ENCODE measurements at places on chromosomes 13 and 19.
A peak's percentile ranks its signal among the peaks of the same experiment; 100 is the strongest.

GRCh38 chr19:1503089-1503924 is 9.5 kb downstream of the ADAMTSL5 start:
- DNase-seq, result no peak
- peaks cover 25% of the 10 kb centered on the region for H3K4me1 ChIP-seq
- no peaks in the 10 kb centered on the region for H3K36me3 ChIP-seq
- no peak overlapping the region for H3K4me3 ChIP-seq

DNA sequence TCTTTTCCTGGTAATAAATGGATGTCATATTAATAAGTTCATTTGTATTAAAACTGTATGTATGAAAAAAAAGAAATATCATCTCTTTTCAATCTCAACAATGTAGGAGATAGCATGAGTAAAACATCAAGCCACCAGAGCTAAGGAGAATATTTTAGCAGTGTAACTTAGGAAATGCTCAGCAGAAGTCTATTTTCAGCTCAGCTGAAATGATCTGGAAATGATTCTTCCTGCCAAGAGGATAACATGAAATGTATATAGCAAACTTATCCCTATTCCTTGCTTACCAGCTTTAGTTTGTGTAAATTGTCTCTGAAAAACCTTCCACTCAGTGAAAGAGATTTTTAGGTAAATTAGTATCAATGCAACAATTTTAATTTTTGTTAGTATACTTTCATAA is 1194.4 kb downstream of the SLITRK1 start:
- H3K4me1 ChIP-seq, result no peaks in the 10 kb centered on the region
- no peaks in the 10 kb centered on the region for H3K36me3 ChIP-seq
- H3K27me3 ChIP-seq, result no peaks in the 10 kb centered on the region
- H3K4me3 ChIP-seq, result no peak overlapping the region
- no peak for DNase-seq

- H3K36me3 ChIP-seq, result 0 out of 3 replicates have a peak, but pooled peaks cover 2% of the 10 kb centered on the region
- peaks cover 7% of the 10 kb centered on the region for H3K4me1 ChIP-seq
- no peak for DNase-seq
- no peaks in the 10 kb centered on the region for H3K27me3 ChIP-seq
- H3K27ac ChIP-seq, result no peak overlapping the region
Observed at GRCh38 chr13:95749545-95749944, 72.6 kb downstream of the DNAJC3 start.

DNA sequence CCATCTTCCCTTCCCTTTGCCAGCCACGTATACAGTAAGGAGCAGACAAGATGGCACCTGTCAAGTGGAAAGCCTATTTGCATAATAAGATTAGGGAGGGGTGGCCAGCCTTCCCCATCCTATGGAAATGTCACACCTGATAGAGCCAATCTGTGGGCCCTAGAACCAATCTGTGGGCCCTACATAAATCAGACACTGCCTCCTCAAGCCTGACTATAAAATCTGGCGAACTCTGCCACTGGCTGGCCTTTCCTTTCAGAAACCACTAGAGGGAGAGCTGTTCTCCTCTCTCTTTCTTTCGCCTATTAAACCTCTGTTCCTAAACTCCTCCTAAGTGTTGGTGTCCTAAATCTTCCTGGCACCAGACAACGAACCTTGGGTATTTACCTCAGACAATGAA is 231.5 kb upstream of the KLHL1 start:
- no peak overlapping the region for H3K4me3 ChIP-seq
- no peaks in the 10 kb centered on the region for H3K4me1 ChIP-seq
- DNase-seq, result peak; percentile 21
- no peak overlapping the region for H3K27ac ChIP-seq
- no peaks in the 10 kb centered on the region for H3K27me3 ChIP-seq
- H3K36me3 ChIP-seq, result no peaks in the 10 kb centered on the region

- H3K36me3 ChIP-seq, result no peaks in the 10 kb centered on the region
- H3K27me3 ChIP-seq, result peaks cover 8% of the 10 kb centered on the region
- peaks cover 36% of the 10 kb centered on the region for H3K4me1 ChIP-seq
- peak; percentile 22 for DNase-seq
- no peak overlapping the region for H3K4me3 ChIP-seq
Observed at GRCh38 chr19:45331411-45331810, 8.7 kb upstream of the CKM start.

- no peak within 1 kb of the TSS for H3K27ac ChIP-seq
- H3K36me3 ChIP-seq, result no peaks in the 10 kb centered on the region
- no peak for DNase-seq
- peak within 1 kb of the TSS; percentile 54 for H3K4me3 ChIP-seq
- H3K4me1 ChIP-seq, result peaks cover 16% of the 10 kb centered on the region
- peaks cover 68% of the 10 kb centered on the region for H3K27me3 ChIP-seq
Observed at GRCh38 chr19:35154525-35155406, at the start of gene FXYD5. FXYD5 (plus strand) TSS chr19:35154735; CDS start chr19:35155551, 816 bp downstream.

GRCh38 chr13:113622791-113623490 is 35.1 kb downstream of the ATP4B start:
- H3K27ac ChIP-seq, result no peak overlapping the region
- no peak for DNase-seq
- H3K4me3 ChIP-seq, result no peak overlapping the region
- H3K27me3 ChIP-seq, result no peaks in the 10 kb centered on the region
- H3K4me1 ChIP-seq, result no peaks in the 10 kb centered on the region

- H3K4me1 ChIP-seq, result peaks cover 61% of the 10 kb centered on the region
- no peaks in the 10 kb centered on the region for H3K27me3 ChIP-seq
- no peaks in the 10 kb centered on the region for H3K36me3 ChIP-seq
Observed at GRCh38 chr13:30829145-30829832, 76.8 kb upstream of the MEDAG start.

DNA sequence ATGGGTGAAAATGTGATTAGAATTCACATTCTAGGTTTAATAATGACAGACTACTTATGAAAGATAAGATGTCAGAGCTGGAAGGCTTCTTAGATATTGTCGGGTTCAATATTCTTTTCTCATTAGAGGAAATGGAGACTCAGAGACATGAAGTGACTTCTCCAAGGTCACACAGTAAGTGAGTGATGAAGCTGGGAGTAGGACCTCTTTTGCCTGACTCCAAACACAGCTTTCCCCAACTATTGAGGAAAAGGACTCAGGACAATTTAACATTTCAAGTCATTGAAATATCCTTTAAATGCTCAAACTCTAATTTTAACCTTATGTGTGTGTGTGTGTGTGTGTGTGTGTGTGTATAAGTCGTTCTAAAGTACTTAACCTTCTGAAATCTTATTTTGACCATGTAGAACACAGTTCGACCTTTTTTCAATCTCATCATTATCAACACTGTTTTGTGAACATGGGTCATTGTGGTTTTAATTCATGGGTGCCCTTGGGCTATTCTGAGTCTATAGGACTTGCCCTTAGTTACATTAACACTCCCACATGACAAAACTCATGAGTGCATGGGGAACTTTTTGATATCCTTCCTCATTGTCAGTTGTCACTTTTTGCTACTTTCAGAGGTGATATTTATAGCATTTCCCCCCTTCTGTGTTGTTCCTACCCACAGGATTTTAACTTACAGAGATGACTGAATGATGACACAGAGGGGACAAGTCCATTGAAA is 53.0 kb downstream of the LRCH1 start:
- H3K36me3 ChIP-seq, result no peaks in the 10 kb centered on the region
- DNase-seq, result no peak
- no peaks in the 10 kb centered on the region for H3K27me3 ChIP-seq

DNA sequence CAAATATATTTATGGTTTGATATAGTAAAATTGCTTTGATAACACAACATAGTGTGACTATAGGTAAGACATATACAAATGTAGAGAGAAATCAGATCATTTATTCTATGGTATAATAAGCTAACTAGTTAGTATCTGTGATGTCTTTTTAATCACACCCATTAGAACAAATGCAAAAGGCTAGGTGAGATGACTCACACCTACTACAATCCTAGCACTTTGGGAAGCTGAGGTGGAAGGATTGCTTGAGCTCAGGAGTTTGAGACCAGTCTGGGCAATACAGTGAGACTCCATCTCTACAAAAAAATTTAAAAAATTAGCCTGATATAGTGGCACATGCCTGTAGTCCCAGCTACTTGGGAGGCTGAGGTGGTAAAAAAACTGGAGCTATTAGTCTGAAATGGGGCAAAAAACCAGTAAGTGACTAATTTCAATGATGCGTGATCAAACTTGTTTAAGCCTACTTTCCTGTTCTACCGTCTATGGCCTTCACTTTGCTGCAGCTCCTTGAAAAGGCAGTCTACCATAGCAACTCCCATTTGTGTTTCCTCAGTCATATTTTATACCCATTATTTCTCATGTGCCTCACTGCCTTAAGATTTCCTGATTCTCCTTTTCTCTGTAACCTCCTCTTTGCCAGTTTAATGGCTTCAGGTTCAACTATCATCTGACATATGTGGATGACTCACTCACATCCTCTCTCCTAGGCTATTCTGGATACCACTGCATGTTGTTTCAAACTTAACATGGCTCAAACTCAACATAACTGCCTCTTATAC is 12.5 kb downstream of the ALG5 start:
- DNase-seq, result no peak
- no peaks in the 10 kb centered on the region for H3K4me1 ChIP-seq
- peaks cover 16% of the 10 kb centered on the region for H3K36me3 ChIP-seq
- H3K27me3 ChIP-seq, result no peaks in the 10 kb centered on the region

GRCh38 chr13:105660561-105660960 is 874.9 kb downstream of the EFNB2 start:
- H3K4me1 ChIP-seq, result no peaks in the 10 kb centered on the region
- no peaks in the 10 kb centered on the region for H3K27me3 ChIP-seq
- no peak overlapping the region for H3K27ac ChIP-seq
- H3K4me3 ChIP-seq, result no peak overlapping the region
- no peak for DNase-seq

GRCh38 chr13:110648146-110648819 is 32.9 kb downstream of the NAXD start:
- peaks cover 10% of the 10 kb centered on the region for H3K36me3 ChIP-seq
- H3K27me3 ChIP-seq, result no peaks in the 10 kb centered on the region
- no peak overlapping the region for H3K4me3 ChIP-seq
- H3K27ac ChIP-seq, result no peak overlapping the region
- H3K4me1 ChIP-seq, result no peaks in the 10 kb centered on the region

- H3K4me3 ChIP-seq, result no peak overlapping the region
- no peaks in the 10 kb centered on the region for H3K27me3 ChIP-seq
- peaks cover 6% of the 10 kb centered on the region for H3K36me3 ChIP-seq
- peak overlapping the region; percentile 36 for H3K27ac ChIP-seq
- H3K4me1 ChIP-seq, result peaks cover 45% of the 10 kb centered on the region
Observed at GRCh38 chr13:44429311-44429710, 55.7 kb downstream of the SERP2 start.

- H3K27me3 ChIP-seq, result no peaks in the 10 kb centered on the region
- H3K36me3 ChIP-seq, result peaks cover 11% of the 10 kb centered on the region
- no peak overlapping the region for H3K4me3 ChIP-seq
Observed at GRCh38 chr19:35256566-35256965, 7.8 kb downstream of the LSR start.
